ENCODE measurements at places on chromosomes 1 and 21.
A peak's percentile ranks its signal among the peaks of the same experiment; 100 is the strongest.

DNA sequence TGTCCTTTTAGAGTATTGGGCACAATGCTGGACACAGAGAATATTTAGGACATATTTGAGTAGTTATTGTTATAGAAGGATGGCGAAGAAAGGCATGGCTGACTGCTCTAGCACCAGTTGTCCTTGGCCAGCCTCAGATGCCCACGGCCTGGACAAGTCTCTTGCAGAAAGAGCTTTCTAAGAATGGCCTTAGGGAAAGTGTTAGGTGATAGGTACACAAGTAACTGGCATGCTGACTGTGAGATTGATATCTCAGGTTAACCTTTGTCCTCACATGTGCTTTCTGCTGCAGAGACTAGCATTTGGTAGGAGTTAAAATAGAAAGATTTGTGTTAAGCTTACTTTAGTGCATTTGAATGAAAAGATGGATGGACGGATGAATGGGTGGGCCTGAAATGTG, 10.1 kb downstream of the SFT2D2 start:
- DNase-seq = no peak

DNA sequence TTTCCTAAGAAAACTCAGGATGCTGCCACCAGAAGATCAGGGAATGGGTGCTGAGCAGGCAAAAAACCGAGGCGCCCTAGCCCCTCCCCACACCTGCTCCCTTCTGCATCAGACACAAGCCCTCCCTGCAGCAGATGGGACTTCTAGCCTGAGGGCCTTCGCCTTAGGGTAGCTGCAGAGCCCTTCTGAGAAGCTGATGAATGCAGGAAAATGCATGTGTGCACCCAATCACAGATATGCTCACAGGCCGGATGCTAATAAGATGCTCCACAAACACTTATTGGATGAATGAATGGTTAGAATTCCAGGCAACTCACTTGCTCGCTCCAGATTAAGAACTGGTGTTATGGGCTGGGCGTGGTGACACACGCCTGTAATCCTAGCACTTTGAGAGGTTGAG, 6.8 kb upstream of the C1orf210 start:
- DNase-seq = no peak

- peak; percentile 89 for DNase-seq
Observed at GRCh38 chr1:158248118-158248517, 6.1 kb upstream of the CD1A start.

DNA sequence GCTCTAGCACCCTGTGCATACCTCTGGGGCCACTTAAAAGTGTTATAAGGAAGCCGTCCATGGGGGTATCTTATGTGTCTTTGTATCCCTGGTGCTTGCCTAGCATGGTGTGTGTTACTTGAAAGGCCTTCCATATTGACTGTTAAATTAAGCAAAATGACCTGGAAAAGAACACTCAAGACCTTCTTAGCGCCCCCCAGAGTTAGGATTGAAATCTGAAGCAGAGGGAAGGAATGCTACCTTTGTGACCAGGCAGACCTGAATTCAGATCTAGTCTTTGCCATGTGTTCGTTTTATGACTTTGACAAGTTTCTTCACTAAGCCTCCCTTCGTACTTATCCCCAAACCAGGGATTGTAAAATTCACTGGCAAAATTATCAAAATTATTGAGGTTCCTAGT, 59.9 kb downstream of the SLC22A15 start:
- no peak for DNase-seq

DNA sequence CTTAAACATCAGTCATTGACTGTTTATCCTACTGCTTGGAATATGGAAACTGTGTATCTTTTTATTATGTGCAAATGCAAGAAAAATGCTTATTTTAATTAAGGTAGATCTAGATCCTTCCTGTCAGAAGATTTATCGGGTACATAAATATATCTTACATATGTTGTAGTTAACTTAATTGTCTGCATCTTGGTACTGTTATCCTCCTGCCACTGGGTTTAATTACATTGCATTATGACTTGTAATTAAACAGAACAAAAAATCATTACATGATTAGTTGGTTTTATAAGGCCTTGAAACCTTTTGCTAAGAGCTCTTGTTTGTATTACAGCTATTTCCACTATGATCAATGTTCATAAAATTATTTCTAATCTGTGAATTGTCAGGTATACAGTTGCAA, 211.2 kb downstream of the PTGER3 start:
- DNase-seq = no peak

GRCh38 chr1:177020851-177021589, 143.5 kb downstream of the ASTN1 start:
- DNase-seq = no peak

GRCh38 chr1:42690477-42691156, 8.4 kb downstream of the YBX1 start:
- no peak for DNase-seq

DNA sequence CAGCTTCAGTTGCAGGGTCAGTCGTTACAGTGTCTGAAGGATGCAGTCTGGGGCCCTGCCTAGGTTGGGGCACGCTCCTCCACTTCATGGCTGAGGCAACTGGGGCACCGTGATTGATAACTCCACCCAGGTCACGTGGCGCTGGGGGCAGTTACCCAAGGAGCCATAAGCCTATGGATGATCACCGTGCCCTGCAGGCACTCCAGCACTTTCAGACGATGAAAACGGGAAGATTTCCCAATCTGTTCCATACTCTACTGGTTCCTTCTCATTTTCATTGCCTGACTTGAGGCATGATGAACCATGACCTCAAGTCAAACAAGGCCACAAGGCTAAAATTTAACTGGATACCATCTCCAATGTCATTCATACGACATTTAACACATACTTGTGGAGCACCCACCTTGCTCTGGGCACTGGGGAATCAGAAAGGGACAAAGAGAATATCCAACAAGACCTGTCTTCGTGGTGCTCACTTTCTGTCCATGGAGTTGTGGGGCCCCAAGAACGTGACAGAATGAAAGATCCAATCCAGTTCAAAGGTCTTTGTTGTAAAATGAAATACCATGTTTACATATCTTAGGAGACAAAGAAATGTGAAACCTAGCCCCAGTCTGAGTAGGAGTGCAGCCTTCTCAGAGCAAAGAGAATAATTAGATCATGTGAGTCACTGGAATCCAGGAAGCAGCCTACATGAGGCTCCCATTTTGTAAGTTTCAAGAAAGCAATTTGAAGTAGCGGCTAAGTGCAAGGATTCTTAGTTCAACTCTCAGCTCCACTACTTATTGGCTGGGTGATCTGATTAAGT, 39.4 kb upstream of the SPOCD1 start:
- peak; percentile 59 for DNase-seq

- no peak for DNase-seq
Observed at GRCh38 chr1:50701706-50702317, 258.3 kb downstream of the FAF1 start.

DNA sequence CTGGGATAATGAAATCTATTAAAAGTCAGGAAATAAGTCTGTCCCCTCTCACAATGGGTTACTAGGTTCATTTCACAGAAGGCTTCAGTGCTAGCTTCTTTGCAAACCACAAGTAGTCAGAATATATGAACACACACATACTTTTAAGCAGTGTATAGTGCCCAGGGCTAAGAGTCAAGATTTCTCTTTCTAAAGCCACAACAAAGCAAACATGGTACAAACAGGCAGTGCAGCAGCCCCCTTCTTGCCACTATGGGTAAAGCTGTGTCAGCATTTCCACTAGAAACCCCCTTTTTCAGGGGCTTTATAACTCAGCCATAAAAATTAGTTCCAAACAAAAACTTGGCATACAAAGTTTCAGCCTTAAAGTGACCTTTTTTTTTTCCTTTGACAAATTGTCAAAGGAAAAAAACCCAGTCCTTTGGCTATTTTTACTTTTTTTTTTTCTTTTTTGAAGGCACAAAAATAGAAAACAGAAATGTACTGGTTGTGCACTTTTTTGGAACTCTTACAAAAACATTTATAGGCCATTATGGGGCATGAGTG, 315.4 kb downstream of the LMO4 start:
- no peak for DNase-seq

DNA sequence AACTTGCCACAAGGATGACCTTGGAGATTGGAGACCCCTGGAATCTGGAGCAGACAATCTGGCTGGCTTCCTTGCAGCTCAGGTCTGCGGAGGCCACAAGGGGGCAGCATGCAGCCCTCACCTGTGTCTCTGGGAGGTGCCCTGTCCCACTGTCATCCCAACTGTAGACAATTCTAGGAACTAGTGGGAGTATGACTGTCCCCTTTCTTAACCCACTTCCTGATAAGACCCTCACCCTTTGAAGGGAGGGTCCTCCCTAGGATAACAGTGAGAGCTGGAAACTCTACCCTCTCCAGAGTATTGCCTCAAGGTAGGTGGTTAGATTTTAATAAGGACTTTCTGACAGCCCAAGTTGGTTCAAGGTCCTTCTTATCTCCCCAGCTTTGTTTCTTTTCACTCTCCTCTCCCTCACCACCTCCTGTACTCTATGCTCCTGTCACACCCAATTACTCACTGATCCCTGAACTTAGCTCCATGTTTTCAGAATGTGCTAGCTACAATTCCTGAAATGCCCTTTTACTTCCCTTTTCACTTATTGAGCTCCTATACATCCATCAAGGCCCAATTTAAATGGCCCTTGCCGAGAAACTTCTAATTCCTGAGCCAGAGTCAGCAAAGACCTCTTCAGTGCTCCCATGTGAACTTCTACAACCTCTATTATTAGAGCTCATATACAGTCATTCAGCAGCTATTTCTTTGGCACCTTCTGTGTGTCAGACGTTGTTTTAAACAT, 9.2 kb upstream of the KCNQ4 start:
- peak; percentile 20 for DNase-seq

DNA sequence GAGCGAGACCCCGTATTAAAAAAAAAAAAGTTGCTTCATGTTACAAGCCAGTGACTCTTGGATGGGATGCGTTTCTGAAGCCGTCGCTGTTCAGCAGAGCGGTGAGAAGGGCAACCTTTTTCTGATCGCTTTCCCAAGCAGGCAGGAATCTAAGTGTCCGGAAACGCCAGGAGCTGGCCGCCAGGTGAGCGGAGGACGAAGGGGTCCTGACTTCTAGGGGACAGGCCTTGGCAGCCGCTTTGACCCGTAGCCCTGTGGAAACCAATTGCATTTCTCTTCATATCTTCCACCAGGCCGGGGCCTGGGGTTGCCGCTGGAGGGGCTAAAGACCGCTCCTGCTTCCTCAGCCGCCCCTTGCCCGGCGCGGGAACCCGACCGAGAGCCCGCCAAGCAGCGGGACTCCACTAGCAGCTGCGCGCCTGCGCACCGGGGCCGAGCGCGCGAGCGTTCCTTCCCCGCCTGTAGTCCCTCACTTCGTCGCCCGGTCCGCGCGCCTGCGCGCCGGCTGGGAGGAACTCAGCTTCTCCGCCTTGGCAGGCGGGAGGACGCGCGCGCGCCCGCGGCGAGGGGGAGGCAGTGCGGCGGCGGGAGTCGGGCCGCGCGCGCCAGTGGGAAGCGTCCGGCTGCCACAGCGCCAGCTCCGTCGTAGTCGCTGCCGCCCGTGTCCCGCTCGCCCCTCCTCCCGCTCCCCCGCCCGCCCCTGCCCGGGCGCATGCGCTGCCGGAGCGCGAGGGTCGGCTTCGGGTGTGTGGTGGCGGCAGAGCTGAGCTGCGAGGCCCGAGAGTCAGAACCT, at the start of gene SPEN:
TSS of gene SPEN (plus strand) at position 608 of the 793 bp plus-strand sequence. CDS start 361 bp downstream, outside the sequence.
- DNase-seq = peak; percentile 99

DNA sequence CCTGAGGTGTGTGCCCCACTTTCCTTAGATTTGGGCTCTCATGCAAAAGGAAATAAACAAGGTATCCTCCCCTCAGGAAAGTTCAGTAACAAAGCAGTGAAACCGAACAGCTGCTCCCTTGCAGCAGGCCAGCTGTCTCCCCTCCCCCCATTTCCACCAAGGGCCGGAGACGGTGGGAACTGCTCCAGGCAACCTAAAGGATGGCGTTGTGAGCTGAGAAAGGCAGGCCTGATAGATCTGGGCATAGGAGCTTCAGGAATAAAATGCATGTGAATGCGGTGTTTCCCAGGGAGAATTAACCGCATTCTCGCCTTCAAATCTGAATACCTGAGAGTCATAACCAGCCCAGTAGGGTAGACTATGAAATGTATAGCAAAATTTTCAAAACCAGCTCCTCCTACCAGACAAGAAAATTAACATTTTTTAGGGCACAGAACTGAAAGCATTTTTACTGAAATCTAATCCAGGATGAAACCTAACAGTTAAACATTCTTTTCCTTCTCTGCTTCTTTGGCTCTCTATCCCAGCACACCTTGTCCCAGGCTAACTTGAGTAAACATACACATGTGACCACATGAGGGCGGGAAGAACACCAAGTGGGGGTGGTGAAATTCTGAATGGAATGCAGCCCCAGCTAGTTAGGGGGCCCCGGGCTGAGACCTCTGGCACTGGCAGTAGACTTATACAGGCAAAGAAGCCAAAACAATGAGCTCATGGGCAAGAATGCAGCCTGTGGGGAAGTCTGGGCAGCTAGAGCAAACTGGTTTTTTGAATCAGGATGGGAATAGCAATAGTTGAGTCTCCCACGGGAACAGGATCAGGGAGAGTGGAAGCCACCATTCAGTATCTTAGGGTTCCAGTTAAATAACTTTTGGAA, 11.5 kb downstream of the MCL1 start:
- peak; percentile 77 for DNase-seq

DNA sequence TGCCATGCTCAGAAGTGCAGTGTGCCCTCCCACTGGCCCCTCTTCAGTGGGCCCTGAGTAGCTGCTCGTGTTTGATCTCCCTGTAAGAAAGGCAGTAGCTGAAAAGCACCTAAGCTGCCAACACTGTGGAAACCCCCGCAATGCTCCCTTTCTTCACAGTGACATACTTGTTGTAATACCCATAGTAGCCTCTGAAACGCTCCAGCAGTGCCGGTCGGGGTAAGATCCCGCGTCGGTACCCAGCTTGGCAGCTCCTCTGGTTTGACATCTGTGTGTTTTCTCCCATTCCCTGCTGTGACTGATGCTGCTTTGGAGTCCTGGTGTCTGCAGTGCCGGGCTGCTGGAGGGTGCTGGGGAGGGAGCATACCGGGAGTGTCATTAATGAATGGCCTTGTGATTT, 3.6 kb downstream of the CHAF1B start:
- DNase-seq = no peak

DNA sequence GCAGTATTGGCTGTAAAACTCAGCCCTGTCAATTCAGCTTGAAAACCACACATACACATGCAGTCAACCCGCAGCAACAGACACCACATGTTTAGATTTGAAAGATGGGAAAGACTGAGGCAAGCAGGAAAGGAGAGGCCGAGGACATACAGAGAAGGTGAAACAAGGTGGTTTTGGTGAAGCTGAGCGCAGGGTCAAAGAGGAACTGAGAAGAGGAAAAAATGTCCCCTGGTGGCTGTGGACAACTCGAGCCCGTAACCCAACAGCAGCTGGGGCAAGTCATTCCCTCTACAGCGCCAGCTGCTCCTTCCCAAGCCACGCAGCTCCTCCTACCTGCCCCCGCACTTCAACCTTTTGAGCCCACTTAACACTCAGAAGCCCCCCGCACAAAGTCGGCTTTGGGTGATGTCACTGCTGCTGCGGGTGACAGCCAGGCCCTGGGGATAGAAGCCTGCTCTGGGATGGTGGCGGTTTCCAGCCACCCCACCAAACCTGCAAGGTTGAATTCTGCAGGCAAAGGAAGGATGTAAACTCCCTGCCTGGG, 63.0 kb downstream of the KCNN3 start:
- no peak for DNase-seq
